ENCODE measurements at places on chromosomes 2 and 18. TPM values are rescaled to one million over a fixed set of nuclear protein-coding genes. Genes with fewer than 3 reads are reported as not detected.
A peak's percentile ranks its signal among the peaks of the same experiment; 100 is the strongest.

- peak; percentile 42 for DNase-seq
- H3K27me3 ChIP-seq: no peaks in the 10 kb centered on the region
- H3K27ac ChIP-seq: peak overlapping the region; percentile 25
- H3K4me3 ChIP-seq: no peak overlapping the region
Measured at GRCh38 chr2:209663139-209663538, 108.5 kb upstream of the UNC80 start.

GRCh38 chr2:178910005-178910404 is 102.8 kb upstream of the TTN start:
- H3K36me3 ChIP-seq: no peaks in the 10 kb centered on the region
- H3K27me3 ChIP-seq: no peaks in the 10 kb centered on the region
- no peaks in the 10 kb centered on the region for H3K4me1 ChIP-seq
- H3K4me3 ChIP-seq: no peak overlapping the region
- DNase-seq: no peak
- H3K27ac ChIP-seq: no peak overlapping the region

GRCh38 chr2:74464406-74464805 is 776 bp downstream of the MOGS start:
- peak overlapping the region; percentile 90 for H3K4me3 ChIP-seq
- H3K27me3 ChIP-seq: no peaks in the 10 kb centered on the region
- no peak for DNase-seq
- H3K36me3 ChIP-seq: peaks cover 4% of the 10 kb centered on the region
- H3K27ac ChIP-seq: peak overlapping the region; percentile 79

DNA sequence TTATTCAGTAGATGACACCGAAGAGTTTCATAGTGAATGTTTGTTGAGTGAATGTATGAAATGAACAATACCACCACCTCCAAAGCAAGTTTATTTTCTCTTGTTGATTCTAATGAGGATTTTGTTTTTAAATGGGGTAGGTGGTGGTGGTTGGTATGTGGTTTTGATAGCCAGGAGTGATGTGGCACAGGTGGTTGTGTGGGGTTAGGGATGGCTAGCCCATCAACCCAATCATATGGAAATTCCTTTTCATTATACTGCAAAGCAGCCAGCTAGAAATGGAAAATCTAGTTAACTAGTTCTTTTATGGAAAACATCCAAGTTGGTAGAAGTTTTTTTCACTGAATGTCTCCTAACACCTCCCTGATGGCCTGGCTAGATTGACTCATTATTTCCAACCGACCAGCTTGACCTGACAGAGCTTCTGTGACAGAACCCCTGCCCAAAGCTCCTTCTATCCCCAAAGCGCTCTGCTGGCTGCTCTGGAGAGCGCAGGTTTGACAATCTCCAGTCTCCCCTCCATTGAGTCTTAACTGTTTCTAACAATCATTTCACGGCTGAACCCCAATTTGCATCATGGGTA is 376.9 kb downstream of the MTX2 start:
- H3K27me3 ChIP-seq: peaks cover 6% of the 10 kb centered on the region
- no peak overlapping the region for H3K4me3 ChIP-seq
- no peaks in the 10 kb centered on the region for H3K4me1 ChIP-seq
- no peak overlapping the region for H3K27ac ChIP-seq

TCF23 gene
- total RNA-seq: not detected

GRCh38 chr2:103383541-103383940 is 621.7 kb downstream of the TMEM182 start:
- no peak for DNase-seq
- H3K27ac ChIP-seq: no peak overlapping the region
- H3K4me3 ChIP-seq: no peak overlapping the region
- no peaks in the 10 kb centered on the region for H3K4me1 ChIP-seq
- no peaks in the 10 kb centered on the region for H3K27me3 ChIP-seq

DNA sequence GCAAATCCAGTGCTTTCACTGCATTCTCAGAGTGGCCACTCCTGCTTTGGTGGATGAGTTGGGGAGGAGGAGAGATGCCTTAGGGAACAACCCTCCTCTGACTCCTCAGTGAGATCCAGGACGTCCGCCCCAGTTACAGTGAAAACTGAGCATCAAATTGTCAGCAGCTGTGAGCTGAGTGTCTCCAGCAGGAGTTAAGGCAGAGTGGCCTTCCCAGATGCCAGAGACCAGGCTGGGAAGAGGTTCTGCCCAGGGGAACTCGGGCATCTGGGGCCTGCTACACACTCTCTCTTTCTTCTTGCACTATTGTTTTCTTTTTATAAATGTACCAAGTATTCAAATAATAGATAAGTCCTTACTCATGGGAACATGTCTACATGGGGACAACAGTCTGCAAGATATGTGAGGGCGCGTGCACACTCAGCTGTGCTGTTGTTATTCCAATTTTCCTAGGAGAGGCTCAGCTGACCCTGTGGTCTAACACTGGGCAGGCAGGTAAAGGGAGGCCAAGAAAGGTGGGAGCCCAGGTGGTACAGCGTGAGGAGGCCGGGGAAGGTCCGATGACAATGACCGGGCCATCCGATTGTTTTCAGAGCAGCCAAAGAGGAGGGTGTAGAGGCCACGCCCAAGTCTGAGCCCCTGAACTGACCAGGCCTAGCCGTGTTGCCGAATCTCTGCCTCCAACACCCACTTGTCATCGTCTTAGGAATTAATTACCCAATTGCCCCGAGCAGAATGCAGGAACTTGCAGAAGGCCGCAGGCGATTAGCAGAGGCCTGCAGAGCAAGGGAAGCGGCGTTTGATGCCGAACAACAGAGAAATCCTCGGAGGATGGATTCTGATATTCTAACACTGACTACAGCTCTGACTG is 166.9 kb downstream of the ANAPC1 start:
- no peaks in the 10 kb centered on the region for H3K36me3 ChIP-seq
- no peak overlapping the region for H3K4me3 ChIP-seq
- no peak for DNase-seq
- H3K27ac ChIP-seq: no peak overlapping the region
- peaks cover 8% of the 10 kb centered on the region for H3K27me3 ChIP-seq
- H3K4me1 ChIP-seq: peaks cover 7% of the 10 kb centered on the region

- H3K4me3 ChIP-seq: no peak overlapping the region
- DNase-seq: no peak
- no peaks in the 10 kb centered on the region for H3K27me3 ChIP-seq
Measured at GRCh38 chr2:240626531-240627300, 1.4 kb downstream of the GPR35 start.

CRYBA2 gene
- total RNA-seq: not detected

- no peaks in the 10 kb centered on the region for H3K4me1 ChIP-seq
- no peak for DNase-seq
- H3K27ac ChIP-seq: no peak overlapping the region
- no peak overlapping the region for H3K4me3 ChIP-seq
Measured at GRCh38 chr2:210540471-210540870, 15.9 kb upstream of the CPS1 start.

DNA sequence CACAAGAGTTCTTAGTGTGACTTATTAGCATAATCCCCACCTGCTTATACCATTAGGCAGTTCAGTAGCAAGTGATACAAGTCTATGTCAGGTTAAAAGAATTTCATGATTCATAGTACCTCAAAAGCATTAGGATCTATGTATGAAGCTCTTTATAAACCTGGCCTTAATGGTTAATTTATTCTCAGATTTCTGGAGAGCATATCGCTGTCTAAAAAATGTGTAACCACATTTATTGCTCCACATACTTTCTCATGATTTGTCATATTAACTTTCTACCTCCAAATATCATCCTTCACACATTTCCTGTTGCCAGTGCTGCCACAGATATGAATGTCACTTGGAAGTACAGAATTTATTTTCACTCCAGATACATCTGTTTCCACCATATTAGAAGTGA is 332.8 kb upstream of the MAP2 start:
- no peaks in the 10 kb centered on the region for H3K36me3 ChIP-seq
- H3K27ac ChIP-seq: no peak overlapping the region

- DNase-seq: no peak
- no peaks in the 10 kb centered on the region for H3K27me3 ChIP-seq
- H3K4me1 ChIP-seq: peaks cover 4% of the 10 kb centered on the region
- H3K36me3 ChIP-seq: no peaks in the 10 kb centered on the region
- H3K27ac ChIP-seq: no peak overlapping the region
- no peak overlapping the region for H3K4me3 ChIP-seq
Measured at GRCh38 chr2:69743847-69744264, 1.9 kb downstream of the ANXA4 start.

- no peak for DNase-seq
- H3K4me3 ChIP-seq: no peak overlapping the region
- no peaks in the 10 kb centered on the region for H3K27me3 ChIP-seq
- no peaks in the 10 kb centered on the region for H3K36me3 ChIP-seq
- no peak overlapping the region for H3K27ac ChIP-seq
Measured at GRCh38 chr2:113227290-113227689, 51.4 kb downstream of the PAX8 start.

- H3K27me3 ChIP-seq: no peaks in the 10 kb centered on the region
- peak; percentile 55 for DNase-seq
- H3K27ac ChIP-seq: no peak overlapping the region
- H3K36me3 ChIP-seq: no peaks in the 10 kb centered on the region
- H3K4me1 ChIP-seq: peaks cover 10% of the 10 kb centered on the region
Measured at GRCh38 chr2:111667542-111668273, 216.3 kb downstream of the ANAPC1 start.
